ENCODE measurements at places on chromosomes 16 and 17. TPM values are rescaled to one million over a fixed set of nuclear protein-coding genes. Genes with fewer than 3 reads are reported as not detected.

ESRP2 gene
- 37.8 TPM for total RNA-seq

- no peak for DNase-seq
These were observed 154.8 kb upstream of the RPH3AL start for GRCh38 chr17:507441-507840.

GRCh38 chr17:32323046-32323445 is 18.9 kb downstream of the C17orf75 start:
- no peak for DNase-seq

DNA sequence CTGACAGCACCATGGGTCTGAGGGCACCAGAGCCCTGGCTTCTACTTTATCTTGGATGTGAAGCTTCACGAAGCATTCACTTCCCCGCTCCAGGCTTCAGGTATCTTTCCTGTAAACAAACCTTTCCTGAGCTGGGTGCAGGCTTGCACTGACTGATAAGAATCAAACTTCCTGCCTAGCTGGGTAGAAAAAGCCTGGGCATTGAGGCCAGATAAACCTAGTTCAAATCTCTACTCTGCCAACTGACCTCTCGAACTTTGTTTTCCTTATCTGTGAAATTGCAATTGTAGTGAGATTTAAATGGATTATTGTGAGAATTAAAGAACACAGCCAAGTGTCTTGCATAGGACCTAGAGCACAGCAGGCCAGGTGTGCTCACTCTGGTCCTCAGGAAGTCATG is 2.9 kb upstream of the TMEM208 start:
- DNase-seq: no peak

- DNase-seq: no peak
These were observed 13.4 kb upstream of the SRSF1 start for GRCh38 chr17:58020401-58020800.

- peak; percentile 79 for DNase-seq
These were observed 13.3 kb downstream of the SNN start for GRCh38 chr16:11681556-11681955.

DNA sequence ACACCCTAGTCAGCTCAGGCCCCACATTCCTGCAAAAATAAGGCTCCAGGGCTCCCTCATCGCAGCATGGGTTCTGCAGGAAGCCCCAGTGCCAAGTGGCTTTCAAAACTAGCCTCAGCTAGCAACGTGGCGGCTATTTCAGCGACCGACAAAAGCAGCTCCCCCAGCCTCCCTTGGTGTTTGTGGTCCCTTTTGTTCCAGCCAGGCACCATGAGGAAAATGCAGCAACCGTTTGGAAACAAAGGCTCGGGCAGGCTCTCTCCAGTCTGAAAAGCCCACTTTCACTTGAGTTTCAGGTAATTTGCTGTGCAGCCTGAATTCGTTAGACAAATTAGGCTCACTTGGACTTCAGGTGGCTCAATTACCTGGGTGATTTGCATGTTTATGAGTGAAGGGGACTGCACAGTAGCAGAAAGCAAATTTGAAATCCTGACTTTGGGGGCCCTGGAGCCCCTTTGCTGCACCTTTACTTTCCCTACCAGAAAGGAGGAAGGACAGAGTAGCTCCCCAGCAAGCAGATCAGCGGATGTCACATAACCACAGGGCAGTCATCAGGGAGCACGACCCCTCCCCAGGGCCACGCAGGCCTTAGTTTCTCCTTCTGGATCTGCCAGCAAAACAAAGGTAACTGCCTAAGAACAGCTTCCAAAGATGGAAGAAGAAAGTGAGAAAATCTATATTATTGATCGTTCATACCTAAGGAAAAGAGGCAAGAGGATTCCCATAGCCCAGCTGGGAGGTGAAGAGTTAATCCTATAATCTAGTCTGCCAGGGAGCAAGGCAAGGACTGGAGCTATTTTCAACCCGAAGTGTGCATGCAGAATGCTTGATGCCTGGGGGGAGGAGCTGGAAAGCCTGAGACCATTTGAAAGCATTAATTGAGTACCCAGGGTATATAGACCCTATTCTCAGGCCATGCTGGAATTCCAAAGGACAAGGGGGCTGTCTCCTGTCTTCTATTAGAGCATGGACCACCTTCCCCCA is 143.1 kb upstream of the SDK2 start:
- no peak for DNase-seq

DNA sequence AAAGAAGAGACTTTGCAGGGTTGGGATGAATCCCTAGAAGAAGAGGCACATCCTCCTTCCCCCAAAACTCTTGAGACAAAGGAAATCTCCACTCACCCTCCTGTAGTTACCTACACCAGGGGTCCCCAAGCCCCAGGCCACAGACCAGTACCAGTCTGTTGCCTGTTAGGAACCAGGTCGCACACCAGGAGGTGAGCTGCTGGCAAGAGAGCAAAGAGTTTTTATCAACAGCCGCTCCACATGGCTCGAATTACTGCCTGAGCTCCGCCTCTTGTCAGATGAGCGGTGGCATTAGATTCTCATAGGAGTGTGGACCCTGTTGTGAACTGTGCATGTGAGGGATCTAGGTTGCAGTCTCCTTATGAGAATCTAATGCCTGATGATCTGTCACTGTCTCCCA is 98.9 kb downstream of the CCT6B start:
- no peak for DNase-seq

- no peak for DNase-seq
These were observed 17.0 kb downstream of the KCTD2 start for GRCh38 chr17:75064040-75064439.

- no peak for DNase-seq
These were observed 13.1 kb upstream of the ABCC3 start for GRCh38 chr17:50621574-50622031.

DNA sequence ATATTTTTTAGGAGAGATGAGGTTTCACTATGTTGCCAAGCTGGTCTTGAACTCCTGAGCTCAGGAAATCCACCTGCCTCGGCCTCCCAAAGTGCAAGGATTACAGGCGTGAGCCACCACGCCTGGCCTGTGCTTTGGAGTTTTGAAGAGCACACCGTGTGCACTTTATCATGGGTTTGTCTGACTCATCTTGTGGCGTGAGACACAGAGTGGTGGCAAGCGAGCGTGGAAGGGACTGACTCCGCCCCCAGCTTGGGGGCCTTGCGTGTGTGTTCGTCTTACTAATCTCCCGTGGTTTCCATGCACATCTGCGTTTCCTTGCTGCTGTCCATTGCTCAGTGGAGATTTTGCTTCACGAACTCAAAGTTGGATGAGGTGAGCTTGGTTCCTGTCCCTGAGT is 22.9 kb downstream of the CRAMP1 start:
- no peak for DNase-seq

DNA sequence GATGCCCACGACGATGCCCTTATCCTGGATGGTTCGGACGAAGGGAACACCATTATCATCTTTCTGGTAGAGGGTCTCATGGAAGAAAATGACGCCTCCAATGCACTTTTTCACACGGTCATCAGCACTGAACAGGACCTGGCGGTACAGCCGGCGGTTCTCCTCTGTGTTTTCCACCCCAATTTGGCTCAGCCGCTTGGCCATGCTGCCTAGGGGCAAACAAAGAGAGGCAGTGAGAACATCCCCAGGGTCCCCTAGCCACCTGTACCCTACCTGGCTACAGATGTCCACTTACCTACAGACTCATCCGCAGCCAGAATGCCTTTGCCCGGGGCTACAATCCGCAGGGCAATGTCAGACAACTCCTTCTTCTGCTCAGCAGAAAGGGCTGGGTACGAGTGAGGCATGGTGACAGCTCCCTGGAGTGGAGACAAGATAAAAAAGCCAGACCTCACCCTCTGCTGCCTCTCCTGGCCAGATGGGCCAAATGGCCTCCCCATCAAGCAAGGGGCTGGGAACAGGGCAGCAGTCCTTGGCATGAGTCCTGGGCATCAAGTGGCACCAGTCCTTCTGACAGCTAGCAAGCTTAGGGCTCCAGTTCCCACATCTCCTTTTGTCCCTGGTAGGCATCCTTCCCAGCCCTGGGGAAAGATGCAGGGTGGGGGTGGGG is 1.4 kb downstream of the ALDOC start:
- no peak for DNase-seq

DNA sequence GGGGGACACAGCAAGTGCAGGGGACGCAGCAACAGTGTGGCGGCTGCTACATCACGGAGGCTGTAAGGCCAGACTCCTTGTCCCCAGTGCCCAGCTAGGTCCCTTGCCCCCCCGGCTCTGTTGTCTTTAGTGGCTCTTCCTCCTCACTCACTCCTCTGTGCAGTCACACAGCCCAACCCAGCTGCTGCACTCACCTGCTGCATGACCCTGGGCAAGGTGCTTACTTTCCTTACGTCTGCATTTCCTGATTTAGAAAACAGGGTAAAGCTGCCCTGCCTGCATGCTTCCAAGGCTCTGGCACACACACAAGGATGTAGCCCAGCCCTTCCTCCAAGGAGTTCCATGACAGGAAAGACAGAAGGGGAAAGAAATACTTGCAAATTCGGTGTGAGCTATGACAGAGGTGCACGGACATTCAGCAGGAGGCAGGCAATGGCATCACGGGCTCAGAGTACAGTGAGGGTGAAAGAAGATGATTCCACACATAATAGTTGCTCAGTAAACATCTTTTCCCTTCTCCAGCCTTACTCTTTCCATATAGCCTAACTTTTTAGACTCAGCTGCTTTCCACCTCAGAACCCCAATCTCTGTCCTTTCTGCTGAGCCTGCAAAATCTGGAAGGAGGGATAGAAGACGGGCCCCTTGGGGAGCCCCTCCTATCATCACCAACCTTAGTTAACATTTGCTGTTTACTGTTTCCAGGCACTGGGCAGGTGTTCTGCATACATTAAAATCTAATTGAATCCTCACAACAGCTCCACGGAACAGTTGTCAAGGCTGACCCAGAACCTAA is 150.9 kb downstream of the MRM1 start:
- DNase-seq: no peak

Measured in Peyer's patch (tissue), 4 donors.